IPS-NIHi11 (cell line): ENCODE measurements at places on chromosomes 13 and 19.

DNA sequence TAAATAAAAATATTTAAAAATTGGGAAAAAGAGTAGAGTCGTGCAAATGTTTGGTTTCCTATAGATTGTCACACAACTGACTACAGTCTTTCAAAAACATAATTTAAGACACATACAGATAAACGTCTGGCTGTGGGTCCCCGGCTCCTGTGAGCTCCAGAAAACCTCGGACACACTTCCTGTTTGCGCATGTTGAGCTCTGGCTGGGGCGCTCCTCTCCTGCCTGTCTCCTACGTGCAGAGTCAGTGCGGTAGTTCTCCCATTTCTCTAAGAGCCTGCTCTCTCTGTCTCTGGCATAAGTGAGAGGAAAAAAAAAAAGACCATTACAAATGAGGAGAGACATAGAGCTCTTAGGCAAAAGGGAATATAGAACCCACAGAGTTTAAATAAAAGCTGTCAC, 128.2 kb upstream of the OBI1 start:
- no peak for DNase-seq

GRCh38 chr13:113976711-113977684, 3.1 kb upstream of the C13orf46 start:
- DNase-seq, result peak; percentile 64

GRCh38 chr13:80361883-80362327, 21.0 kb upstream of the SPRY2 start:
- peak; percentile 30 for DNase-seq

- no peak for DNase-seq
Observed at GRCh38 chr13:109204252-109204651, 574.8 kb downstream of the MYO16 start.

GRCh38 chr13:78265098-78265497, 338.3 kb downstream of the POU4F1 start:
- DNase-seq, result no peak

GRCh38 chr13:76461484-76461883, 424.7 kb downstream of the KCTD12 start:
- no peak for DNase-seq

- no peak for DNase-seq
Observed at GRCh38 chr19:19943848-19944582, 43.3 kb downstream of the ZNF93 start.

GRCh38 chr13:101098873-101099272, 317.4 kb downstream of the NALCN start:
- no peak for DNase-seq

DNA sequence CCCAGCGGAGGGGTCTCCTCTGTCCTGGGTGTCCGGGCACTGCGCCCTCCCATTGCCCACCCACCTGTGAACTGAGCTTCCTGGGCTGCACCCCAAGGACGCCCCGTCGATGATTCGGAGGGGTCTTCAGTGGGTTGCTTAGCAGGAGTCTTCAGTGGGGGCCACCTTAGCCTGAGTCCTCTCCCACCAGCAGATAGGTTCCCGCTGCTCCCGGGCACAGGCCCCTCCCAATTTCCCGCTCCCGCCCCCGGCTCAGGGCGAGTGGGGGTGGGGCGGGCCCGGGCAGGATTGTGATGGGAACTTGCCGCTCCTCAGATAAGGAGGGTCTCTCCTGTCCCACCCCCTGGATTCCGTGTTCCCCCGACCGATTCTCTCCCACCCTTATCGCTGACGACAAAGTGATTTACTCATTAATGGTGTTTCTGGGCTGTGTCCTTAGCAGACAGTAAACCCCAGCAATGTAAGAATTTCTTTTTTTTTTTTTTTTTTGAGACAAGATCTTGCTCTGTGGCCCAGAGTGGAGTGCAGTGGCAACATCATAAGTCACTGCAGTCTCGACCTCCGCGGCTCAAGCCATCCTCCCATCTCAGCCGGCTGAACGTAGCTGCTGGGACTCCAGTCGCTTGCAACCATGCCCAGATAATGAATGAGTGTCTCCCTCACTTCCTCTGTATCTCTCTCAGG, 655 bp upstream of the S1PR5 start:
- peak; percentile 76 for DNase-seq

DNA sequence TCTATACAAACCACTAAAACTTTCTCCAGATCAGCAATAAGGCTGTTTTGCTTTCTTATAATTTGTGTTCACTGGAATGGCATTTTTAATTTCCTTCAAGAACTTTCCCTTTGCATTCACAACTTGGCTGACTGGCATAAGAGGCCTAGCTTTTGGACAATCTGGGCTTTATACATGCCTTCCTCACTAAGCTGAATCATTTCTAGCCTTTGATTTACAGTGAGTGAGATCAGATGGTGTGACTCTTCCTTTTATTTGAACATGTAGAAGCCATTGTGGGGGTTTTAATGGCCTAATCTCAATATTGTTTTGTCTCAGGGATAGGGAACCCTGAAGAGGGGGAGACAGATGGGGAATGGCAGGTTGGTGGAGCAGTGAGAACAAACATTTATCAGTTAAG, 82.7 kb downstream of the FOXO1 start:
- no peak for DNase-seq
